ENCODE measurements at places on chromosomes 2 and 18. TPM values are rescaled to one million over a fixed set of nuclear protein-coding genes. Genes with fewer than 3 reads are reported as not detected.

PARD3B gene
- total RNA-seq: 3.0 TPM

CLIP4 gene
- 17.4 TPM for total RNA-seq

RAB6D gene
- total RNA-seq: under 0.01 TPM

CTAGE1 gene
- total RNA-seq: not detected

TUBA3E gene
- not detected for total RNA-seq

COLEC11 gene
- total RNA-seq: not detected

KLHL30 gene
- total RNA-seq: not detected

CRYGC gene
- total RNA-seq: not detected

UGT1A3 gene
- total RNA-seq: not detected
